ENCODE measurements at places on chromosomes 13 and 19. TPM values are rescaled to one million over a fixed set of nuclear protein-coding genes. Genes with fewer than 3 reads are reported as not detected.

- peak; percentile 85 for DNase-seq
These were observed at the start of gene ZNF350 for GRCh38 chr19:51986309-51987291. TSS of gene ZNF350 (minus strand) at chr19:51986840. CDS start at chr19:51974360, 12,480 bp downstream.

CEACAM16 gene
- not detected for polyA plus RNA-seq

DNA sequence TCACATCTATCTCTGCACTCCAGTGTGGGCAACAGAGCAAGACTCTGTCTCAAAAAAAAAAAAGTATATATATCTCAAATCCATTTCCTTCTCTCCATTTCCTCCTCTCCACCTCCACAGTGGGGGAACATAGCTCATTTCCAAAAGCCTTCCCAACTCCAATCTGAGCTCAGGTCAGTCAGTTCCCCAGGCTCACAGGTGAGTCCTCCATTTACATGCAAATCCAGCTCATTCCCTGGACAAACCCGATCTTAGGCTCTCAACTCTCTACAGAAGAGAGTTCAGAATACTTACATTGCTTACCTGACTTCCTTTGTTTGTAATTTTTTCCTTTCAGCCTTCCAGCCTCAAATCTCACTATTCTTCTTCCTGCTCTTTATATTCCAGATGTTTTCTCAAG lies 518.3 kb downstream of the GPC6 start:
- no peak for DNase-seq

DNA sequence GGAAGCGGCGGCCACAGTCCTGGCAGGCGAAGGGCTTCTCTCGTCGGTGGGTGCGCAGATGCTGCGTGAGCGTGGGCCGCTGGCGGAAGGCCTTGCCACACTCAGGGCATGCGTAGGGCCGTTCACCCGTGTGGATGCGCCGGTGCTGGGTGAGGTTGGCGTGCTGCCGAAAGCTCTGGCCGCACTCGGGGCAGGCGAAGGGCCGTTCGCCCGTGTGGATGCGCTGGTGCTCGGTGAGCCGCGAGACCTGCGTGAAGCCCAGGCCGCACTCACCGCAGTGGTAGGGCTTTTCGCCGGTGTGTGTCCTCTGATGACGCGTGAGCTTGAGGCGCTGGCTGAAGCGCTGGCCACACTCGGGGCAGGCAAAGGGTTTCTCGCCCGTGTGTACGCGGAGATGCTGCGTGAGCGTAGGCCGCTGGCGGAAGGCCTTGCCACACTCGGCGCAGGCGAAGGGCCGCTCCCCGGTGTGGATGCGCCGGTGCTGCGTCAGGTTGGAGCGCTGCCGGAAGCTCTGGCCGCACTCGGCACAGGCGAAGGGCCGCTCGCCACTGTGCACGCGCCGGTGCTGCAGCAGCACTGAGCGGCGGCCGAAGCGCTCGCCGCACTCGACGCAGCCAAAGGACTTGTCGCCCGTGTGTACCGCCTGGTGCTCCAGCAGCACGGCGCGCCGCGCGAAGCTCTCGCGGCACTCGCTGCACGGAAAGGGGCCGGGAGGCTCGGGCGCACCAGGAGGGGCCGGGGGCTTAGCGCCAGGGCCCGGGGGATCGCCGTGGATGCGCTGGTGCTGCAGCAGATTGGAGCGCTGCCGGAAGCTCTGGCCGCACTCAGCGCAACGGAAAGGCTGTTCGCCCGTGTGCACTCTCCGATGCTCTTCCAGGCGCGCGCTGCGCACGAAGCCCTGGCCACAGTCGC lies 4.0 kb upstream of the UBE2M start:
- DNase-seq: no peak

Data from left renal cortex interstitium (tissue), 4 donors.